ENCODE measurements at places on chromosomes 12 and 14. TPM values are rescaled to one million over a fixed set of nuclear protein-coding genes. Genes with fewer than 3 reads are reported as not detected.

The SLC6A13 gene
- total RNA-seq: not detected

The TAS2R43 gene
- 4.5 TPM for total RNA-seq

The STYK1 gene
- 0.86 TPM for total RNA-seq

- DNase-seq: no peak
Observed at GRCh38 chr12:86741531-86741930, 485.3 kb upstream of the MGAT4C start.

Data from fibroblast of villous mesenchyme (primary cell).